ENCODE measurements at places on chromosomes 11 and 22.

DNA sequence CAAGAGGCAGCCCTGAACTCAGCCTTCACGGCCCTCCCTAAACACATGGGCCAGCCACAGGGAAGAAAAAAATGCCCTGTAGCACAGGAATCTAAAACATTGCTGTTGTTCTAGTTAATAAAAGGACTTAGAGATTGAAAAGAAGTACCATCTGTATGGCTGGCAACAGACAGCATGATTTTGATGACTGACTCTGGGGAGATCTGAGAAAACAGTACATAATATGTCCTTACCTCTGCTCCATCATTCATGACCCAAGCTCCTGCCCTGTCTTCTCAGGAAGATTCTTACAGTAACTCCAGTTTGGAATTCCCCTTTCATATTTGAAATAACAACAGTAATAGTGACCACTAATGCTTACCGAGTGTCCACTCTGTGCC, 244.2 kb downstream of the ETS1 start:
- DNase-seq: no peak

GRCh38 chr11:61971248-61972111, 4.0 kb upstream of the FTH1 start:
- peak; percentile 66 for DNase-seq

DNA sequence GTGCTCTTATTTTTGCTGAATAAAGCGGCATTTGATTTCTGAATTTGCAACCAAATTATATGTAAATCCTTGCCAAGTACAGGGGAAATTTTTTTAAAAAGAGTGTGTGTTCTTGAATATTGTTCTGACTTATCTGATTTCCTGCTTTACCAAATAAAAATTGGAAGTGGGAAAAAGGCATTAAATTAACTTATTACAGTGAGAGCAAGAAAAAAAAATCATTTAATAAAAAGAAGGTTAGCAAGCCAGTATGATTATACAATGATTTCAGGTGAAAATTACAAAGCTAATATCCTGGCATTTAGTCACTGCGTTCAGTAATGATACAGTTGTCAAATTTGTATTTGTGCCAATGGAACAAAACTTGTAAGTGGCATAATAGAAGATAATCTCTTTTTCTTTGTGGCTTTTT, 82.1 kb upstream of the PPARA start:
- DNase-seq: no peak

GRCh38 chr11:59545179-59546020, 34.1 kb downstream of the OR4D9 start:
- DNase-seq: no peak

DNA sequence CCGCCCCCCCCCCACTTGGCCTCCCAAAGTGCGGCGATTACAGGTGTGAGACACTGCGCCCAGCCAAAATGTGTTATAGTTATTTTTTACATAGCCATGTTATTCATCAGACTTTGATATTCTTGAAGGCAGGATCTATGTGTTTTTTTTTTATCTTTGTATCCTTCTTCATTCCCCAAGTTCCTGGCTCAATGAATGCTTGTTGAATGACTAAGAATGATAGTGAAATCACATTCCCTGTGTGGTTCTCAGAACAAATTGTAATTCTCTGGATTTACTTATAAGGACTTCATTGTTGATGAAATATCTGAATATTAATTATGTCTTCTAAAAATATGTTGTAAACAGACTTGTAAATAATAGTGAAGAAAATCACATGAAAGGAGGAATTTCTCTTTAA, 33.5 kb downstream of the MMP7 start:
- no peak for DNase-seq

DNA sequence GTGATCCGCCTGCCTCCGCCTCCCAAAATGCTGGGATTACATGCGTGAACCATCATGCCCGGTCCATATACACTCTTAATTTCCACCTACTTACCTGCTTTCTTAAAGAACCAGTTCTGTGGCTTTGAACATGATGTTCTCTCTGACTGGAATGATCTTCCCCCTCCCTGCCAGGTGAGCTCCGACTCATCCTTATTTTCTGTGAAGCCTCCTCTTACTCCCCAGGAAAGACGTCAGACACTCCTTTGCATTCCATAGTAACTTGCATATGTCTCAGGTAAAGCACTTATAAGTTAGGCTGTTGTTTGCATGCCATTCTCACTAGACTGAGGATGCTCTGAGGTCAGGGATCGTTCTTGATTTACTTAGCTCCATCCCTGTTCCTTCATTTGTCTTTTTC, 91.8 kb upstream of the RAB1B start:
- DNase-seq: no peak

DNA sequence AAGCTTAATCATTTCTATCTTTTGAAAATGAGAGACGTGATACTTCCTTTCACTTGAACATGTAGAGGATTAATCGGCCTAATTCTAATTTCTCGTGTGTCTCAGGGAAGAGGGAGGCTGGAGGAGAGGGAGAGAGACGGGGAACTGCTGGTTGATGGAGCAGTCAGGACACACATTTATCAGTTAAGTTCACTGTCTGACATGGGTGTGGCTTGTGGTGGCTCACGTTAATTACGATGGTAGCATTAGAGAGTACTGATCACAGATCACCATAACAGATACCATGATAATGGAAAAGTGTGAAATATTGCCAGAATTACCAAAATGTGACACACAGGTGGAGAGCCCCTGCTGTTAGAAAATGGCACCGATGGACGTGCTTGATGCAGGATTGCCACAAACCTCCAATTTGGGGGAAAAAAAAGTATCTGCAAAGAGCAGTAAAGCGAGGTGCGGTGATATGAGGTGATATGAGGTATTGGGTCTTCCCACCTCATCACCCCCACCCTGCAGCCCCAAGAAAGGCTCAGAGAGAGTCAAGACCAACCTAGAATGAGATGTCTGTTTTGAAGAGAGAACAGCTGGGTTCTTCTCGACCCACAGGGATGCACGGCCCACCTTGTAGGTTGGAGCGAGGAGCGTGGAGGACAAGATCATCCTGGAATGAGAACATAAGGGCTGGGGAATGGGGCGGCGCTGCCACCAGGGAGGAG, 19.7 kb downstream of the ZBED4 start:
- DNase-seq: no peak

DNA sequence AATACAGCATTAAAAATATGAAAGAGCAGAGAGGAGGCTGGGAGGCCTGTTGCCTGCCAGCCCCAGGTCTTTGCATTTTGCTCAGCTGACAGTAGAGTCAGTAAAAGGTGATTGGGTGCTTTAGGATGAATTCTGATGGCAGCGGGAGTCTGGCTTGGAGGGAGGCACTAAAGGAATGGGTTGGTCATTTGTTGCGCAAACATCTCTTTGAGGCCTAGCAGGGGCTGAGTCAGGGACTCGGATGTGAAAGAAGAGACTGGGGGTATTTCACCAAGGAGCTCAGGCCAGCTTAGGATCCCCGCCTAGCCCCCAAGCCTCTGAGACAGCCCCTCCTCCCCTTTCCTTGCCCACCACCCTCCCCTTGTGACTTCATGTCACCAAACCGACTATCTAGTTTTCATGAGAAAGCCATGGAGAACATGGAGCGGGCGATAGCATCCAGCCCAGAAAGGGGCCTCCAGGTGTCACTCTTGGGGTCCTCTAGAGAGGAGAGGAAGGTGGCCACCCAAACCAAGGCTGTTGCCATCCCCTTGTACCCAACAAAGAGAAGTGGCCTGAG, 9.7 kb downstream of the DGKZ start:
- no peak for DNase-seq

DNA sequence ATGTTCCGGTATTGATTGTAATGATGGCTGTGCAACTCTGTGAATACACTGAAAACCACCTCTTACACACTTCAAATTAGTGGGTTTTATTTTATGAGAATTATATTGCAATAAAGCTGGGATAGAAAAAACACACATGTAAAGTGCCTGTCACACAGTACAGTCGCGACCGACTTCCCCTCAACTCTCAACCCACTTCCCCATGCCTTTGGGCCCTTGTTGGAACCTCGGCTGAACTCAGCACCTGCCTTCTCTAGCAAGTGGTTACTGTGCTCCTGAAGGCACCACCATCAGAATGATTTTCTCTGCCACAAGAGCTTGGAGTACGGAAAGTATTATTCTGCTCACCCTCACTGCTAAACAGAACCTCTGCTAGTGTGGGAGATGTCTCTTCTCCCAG, 13.5 kb downstream of the KCNJ1 start:
- no peak for DNase-seq

GRCh38 chr11:118641397-118642019, 34.1 kb downstream of the PHLDB1 start:
- no peak for DNase-seq

GRCh38 chr11:1205121-1205986, 17.5 kb upstream of the MUC5B start:
- DNase-seq: peak; percentile 1

DNA sequence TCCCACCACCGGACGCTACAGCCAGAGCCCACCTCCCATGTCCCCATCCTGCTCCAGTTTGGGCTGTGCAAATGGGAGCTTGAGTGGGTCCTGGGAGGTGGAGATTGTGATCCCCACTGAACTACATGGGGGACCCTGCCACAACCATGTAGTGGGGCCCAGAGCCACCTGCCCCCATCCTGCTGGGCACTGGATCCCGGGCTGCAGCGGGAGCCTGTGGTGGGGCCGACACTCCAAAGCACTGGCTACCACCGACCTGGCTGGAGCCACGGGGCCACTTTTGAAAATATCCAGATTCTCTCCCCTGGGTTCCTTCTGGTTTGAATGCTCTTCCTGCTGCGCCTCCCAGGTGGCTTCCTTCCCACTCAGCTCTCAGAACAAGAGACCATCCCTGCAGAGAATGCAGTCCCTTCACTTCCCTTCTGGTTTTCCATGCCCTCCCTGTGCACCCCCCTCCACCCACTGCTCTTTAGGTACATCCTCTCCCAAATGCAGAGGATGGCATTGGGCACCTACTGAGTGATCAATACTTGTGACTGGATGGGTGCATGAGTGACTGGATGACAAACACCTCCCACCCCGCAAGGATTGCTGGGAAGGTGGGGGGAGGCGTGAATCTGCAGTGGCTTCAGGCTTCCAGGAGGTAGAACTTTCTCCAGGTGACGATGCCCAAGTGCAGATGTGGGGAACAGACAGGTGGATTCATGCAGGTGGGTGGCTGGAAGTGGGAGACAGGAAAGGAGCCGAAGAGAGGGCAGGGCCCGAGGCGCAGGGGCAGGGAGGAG, 846 bp upstream of the UNC93B1 start:
- no peak for DNase-seq

DNA sequence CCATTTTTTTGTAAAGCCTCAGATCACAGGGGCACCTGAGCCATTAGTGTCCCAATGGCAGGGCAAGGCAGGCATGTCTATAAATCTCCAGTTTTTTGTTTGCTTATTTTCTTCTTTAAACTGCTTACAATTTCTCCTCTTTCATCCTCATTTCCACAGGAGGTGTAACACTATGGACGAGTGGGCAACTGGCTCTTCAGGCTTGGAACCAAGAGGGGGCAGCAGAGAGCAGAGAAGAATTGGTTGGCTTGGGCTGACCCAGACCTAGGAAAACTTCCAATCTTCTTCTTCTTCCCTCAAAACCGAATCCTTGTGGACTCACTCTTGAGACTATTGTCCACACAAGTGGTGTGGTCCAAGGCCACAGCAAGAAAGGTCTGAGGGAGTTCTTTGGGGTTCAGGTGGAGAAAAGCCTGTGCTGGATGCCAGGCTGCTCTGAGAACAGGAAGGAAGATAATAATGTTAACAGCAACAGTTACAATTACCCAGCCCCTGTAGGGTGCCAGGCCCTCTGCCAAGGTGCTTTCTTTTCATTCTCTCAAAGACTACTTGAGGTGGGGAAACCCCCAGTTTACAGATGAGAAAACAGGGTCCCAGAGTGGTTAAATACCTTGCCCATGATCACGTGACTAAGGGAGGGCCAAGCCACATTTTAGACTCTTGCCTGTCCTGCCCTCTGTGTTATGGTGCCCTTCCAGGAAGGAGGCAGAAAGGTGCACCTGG, 70.7 kb upstream of the E2F8 start:
- DNase-seq: peak; percentile 25

DNA sequence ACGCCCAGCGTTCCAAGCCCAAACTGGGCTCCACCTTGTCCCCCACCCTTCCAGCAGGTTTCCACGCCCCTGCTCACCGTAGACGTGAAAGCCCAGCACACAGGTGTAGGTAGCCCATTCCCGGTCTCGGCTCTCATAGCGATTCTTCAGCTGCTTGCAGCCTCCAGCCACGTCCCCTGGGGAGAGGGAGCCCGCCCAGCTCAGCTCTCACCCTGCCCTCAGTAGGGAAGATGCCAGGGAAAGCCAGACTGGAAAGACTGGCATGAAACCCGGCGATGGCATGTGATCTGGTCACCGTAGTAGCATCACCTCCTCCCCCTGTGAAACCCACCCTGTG, 1.4 kb upstream of the MTA2 start:
- DNase-seq: no peak

- no peak for DNase-seq
Observed at GRCh38 chr22:25406510-25407210, 157.8 kb upstream of the GRK3 start.

DNA sequence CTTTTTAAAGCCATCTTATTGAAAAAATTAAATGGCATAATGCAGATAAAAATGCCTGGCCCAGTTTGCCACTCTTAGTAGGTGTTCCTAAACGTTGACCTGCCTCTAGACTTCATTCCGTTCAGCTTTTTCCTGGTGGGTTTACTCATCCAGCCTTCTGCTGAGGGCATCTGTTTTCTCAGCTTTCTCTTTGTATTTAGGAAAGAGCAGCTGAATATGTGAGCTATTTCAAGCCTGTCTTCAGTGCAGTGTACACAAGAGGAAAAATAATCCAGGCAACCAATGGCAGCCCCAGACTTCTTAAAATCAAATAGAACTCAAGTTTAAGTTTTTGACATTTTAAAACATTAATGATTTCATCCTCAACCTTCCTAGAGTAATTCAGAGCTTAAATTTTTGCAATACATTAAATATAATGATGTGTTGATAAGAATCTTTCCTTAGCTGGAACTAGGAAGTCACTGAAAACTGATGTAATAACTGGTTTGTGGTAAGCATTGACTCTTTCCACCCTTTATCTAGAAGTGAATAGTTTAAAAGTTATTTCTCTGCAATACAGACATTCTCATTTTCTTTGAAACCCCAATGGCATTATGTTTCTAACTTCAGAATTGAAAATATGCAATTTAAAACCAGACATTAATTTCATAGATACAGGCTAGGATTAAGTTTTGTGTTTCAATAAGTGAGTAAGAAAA, 165.4 kb downstream of the AASDHPPT start:
- no peak for DNase-seq

GRCh38 chr11:2932850-2933251, 3.6 kb upstream of the PHLDA2 start:
- no peak for DNase-seq
